Mononuclear cell (primary cell): ENCODE measurements at places on chromosomes 5 and 9. TPM values are rescaled to one million over a fixed set of nuclear protein-coding genes. Genes with fewer than 3 reads are reported as not detected.

The HMHB1 gene
- not detected for total RNA-seq

The DMRT3 gene
- not detected for total RNA-seq

The ARL10 gene
- total RNA-seq = 2.3 TPM

The ANKRD31 gene
- total RNA-seq = 0.63 TPM

The SCGB3A2 gene
- total RNA-seq = not detected

The TLX3 gene
- not detected for total RNA-seq

The PRSS3 gene
- not detected for total RNA-seq

The OBP2B gene
- not detected for total RNA-seq

The TAF1L gene
- under 0.01 TPM for total RNA-seq

The PCDHGB2 gene
- 0.63 TPM for total RNA-seq

The SLIT3 gene
- 0.10 TPM for total RNA-seq

The INSL4 gene
- not detected for total RNA-seq

The EGFLAM gene
- total RNA-seq = not detected

The ENTPD2 gene
- not detected for total RNA-seq

The OLFM1 gene
- 4.4 TPM for total RNA-seq

The GGTA1 gene
- 9.6 TPM for total RNA-seq

The C5orf58 gene
- total RNA-seq = not detected

The INSL6 gene
- total RNA-seq = not detected

The FAM193B gene
- total RNA-seq = 39.4 TPM

The THBS4 gene
- total RNA-seq = 0.10 TPM

The PGM5 gene
- 0.21 TPM for total RNA-seq

The TRIP13 gene
- total RNA-seq = 0.21 TPM

The C9orf153 gene
- total RNA-seq = 1.9 TPM

The TMEM232 gene
- 2.7 TPM for total RNA-seq

The PRDM9 gene
- not detected for total RNA-seq

The CDH18 gene
- not detected for total RNA-seq

The ARSI gene
- total RNA-seq = 4.8 TPM

The PDCD1LG2 gene
- not detected for total RNA-seq

The CEL gene
- 0.21 TPM for total RNA-seq

The PTPA gene
- 20.0 TPM for total RNA-seq

The PPP3R2 gene
- total RNA-seq = not detected

The BARHL1 gene
- total RNA-seq = not detected

The GPR21 gene
- total RNA-seq = 3.1 TPM

The SPACA9 gene
- 0.52 TPM for total RNA-seq

The PCDHGA6 gene
- 0.10 TPM for total RNA-seq

The TMEM174 gene
- total RNA-seq = not detected

The DEPDC1B gene
- total RNA-seq = 0.63 TPM

The LMBRD2 gene
- total RNA-seq = 4.1 TPM

The LTC4S gene
- 2.5 TPM for total RNA-seq

The KLHL3 gene
- total RNA-seq = 9.3 TPM

The LECT2 gene
- total RNA-seq = not detected

The DRD1 gene
- total RNA-seq = not detected

The SLC6A19 gene
- total RNA-seq = not detected

The CSF2 gene
- total RNA-seq = 3.5 TPM

The MTAP gene
- 11.9 TPM for total RNA-seq
